ENCODE measurements at places on chromosomes 4 and X.

DNA sequence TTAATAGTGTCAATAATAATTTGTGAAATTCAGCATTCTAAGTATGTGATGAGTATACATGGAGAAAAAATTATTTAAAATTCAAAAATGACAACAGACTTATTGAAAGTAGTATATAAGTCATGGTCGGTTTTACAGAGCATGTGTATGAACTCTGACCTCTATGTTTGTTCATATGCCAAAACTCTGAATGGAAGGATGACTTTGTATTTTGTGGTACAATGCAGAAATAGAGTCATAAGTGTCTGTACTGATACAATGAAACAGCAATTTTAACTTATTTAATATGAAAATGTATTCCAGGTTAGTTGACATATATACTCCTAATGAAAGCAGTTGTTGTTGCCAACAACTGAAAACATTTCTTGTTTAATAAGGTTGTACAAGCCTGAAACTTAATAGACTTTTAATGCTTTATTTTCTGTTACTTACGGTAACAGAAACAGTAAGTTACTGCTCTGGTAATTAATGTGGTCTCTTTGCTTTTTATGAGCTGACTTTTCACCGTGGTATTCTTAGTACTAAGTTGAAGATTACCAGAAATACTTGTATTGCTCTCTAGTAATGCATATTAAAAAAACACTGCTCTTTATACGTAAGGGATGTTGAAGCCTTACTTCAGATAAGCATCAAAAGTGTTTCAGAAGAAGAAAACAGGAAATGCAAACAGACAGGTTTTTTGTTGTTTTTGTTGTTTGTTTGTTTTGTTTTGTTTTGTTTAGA is 1.9 kb downstream of the UBE2K start:
- no peak for DNase-seq

DNA sequence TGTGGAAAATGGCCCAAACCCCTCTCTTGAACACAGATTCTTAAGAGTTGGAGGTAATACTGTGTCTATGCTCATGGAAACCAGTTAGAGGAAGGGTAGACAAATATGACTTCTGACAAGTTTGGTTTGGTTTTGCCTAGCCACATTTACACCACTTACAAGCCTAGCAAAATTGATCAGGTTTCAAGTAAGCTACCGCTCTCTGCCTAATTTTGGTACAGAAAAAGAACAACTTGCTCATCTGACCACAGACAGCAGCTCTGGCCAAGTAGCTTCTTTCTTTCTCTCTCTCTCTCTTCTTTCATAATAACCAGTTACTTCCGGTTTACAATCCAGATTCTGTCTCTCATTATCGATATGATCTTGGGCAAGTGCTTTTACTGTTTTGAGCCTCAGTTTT is 260.0 kb downstream of the GLUD2 start:
- no peak for DNase-seq

GRCh38 chr4:29058531-29058930 is 1661.6 kb upstream of the PCDH7 start:
- no peak for DNase-seq

GRCh38 chr4:166501941-166502382 is 628.9 kb downstream of the TLL1 start:
- DNase-seq: no peak

DNA sequence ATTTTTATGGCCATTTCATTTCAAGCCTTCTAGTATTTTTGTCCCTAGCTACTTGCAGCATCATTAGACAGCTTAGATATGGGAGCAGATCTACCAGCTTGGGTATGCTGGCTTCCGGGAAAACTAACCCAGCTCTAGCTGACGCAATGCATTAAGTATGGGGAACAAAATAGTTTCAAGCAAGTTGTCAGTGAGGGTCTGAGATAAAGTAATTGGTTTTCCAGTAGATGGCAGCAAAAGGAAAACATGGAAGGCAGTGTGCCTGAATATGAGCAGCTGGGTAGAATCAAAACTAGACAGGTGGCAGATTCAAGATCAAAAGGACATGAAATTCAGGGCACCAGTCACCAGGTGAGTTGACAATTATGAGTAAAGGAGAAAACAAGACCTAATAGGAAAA is 340.9 kb upstream of the CTSO start:
- DNase-seq: peak; percentile 22

DNA sequence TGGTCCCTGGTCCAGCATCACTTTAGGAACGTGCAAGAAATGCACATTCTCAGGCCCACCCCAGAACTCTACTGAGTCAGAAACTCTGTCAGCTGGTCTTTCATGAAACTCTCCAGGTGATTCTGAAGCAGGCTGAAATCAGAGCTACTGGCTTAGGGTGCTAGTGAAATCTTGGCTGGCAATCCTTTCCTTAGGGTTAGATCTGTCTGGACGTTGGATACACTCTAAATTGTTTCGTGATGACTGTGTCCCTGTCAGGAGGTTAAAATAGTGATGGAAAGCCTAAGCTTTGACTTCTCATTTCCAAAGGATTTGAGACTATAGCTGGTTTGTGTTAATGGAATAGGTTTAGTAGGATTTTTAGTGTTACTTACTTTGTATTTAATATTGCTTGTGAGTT is 99.1 kb downstream of the ARHGAP10 start:
- no peak for DNase-seq

- DNase-seq: no peak
Measured at GRCh38 chr4:183201331-183201730, 102.3 kb downstream of the WWC2 start.

GRCh38 chrX:124240422-124240821 is 92.0 kb upstream of the TEX13D start:
- no peak for DNase-seq

- DNase-seq: no peak
Measured at GRCh38 chrX:102599951-102600579, 750 bp downstream of the ARMCX5 start.

DNA sequence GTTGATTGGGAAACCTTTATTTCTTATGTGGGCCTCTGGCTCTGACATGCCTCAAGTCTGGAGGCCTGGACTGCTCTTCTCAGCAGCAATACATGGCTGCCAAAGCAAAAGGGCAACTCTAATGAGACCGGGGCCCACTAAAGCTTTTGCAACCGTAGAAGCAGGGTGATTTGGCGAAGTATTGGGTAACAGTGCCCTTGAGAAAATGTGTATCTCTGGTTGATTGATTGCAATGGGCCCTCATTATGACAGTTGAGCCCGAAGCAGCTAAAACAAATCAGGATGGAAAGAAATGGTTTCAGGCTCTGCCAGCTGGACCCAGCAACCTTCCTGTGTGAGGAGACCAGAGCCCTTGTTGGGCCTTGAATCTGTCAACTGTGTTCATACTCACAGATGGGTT is 73.4 kb downstream of the CLCN4 start:
- no peak for DNase-seq

DNA sequence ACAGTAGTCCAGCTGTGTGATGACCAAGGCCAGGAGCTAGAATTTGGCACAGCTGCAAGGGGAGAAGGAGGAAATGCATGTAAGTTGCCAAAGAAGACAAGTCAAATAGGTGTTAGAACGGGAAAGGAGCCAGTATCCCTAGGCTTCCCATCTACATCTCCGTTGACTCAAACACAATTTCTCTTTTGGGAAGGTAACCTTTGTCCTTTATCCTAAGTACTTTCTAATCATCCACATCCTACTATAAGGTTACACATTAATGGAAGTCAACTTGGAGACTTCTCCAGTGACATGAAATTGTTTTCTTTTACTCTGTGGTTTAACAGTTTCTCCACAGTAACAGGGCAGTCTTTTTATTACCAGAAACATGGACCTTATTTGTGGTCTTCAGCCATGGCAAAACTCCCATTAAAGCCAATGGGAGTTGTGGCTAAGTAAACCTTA is 620.0 kb downstream of the ANKRD50 start:
- DNase-seq: no peak

- DNase-seq: no peak
Measured at GRCh38 chr4:70945452-70946055, 43.4 kb downstream of the MOB1B start.

DNA sequence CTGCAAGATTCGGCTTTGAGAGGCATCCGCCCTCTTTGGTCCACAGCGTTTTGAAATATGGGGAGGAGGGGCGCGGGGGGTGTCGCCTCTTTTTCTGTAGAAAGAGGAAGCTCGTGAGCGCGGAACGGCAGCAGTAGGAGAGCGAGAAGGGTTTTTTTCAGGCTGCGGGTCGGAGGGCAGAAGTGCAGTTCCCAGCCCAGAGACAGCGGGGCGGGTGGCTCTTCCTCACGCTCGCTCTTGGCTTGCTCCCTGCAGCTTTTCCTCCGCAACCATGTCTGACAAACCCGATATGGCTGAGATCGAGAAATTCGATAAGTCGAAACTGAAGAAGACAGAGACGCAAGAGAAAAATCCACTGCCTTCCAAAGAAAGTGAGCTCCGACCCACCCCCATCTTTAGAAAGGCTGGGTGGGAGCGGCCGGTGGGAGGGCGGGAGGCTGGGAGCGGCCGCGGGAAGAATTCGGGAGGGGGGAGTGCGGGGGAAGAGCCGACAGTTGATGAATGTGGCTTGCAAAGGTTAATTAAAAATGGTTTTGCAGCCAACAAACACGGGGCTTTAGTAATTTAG is 1.2 kb downstream of the TMSB4X start:
- no peak for DNase-seq

DNA sequence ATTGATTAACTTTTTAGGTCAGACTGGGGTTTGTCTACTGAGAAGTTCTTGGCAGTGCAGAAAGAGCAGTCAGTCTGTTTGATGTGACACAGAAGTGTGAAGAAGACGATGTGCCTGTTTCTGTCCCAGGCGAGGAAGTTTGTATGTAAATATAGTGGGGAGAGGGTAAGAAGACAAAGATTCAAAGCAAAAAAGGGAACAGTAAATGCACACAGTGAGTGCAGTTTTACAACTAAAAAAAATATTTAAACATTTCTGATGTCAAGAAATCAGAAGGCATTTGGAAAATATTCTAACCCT is 264.9 kb downstream of the RAPGEF2 start:
- DNase-seq: no peak

Data from heart left ventricle (tissue), 16 donors.